Hepatocyte (in vitro differentiated cells): ENCODE measurements at places on chromosomes 1 and 21. TPM values are rescaled to one million over a fixed set of nuclear protein-coding genes. Genes with fewer than 3 reads are reported as not detected.

GRCh38 chr1:6185635-6186382, 5.7 kb upstream of the CHD5 start:
- peak; percentile 60 for DNase-seq

DNA sequence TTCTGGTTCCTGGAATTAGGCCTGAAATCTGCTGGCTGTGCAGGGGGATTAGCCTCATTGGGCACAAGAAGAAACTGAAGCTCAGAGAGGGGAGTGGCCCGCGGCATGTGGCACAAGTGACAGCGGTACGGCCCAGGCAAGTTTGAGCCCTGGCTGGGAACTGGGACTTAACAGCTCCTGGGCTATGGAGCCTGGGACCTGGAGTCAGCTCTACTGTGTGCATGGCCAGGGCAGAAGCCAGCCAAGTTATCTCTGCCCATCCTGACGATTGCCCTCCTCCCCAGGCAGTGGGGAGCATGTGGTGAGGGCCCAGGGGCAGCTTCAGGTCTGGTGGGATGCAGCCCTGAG, 61.3 kb downstream of the ALPL start:
- DNase-seq: no peak

- no peak for DNase-seq
These were observed 192.9 kb upstream of the HP1BP3 start for GRCh38 chr1:20980051-20980450.

DNA sequence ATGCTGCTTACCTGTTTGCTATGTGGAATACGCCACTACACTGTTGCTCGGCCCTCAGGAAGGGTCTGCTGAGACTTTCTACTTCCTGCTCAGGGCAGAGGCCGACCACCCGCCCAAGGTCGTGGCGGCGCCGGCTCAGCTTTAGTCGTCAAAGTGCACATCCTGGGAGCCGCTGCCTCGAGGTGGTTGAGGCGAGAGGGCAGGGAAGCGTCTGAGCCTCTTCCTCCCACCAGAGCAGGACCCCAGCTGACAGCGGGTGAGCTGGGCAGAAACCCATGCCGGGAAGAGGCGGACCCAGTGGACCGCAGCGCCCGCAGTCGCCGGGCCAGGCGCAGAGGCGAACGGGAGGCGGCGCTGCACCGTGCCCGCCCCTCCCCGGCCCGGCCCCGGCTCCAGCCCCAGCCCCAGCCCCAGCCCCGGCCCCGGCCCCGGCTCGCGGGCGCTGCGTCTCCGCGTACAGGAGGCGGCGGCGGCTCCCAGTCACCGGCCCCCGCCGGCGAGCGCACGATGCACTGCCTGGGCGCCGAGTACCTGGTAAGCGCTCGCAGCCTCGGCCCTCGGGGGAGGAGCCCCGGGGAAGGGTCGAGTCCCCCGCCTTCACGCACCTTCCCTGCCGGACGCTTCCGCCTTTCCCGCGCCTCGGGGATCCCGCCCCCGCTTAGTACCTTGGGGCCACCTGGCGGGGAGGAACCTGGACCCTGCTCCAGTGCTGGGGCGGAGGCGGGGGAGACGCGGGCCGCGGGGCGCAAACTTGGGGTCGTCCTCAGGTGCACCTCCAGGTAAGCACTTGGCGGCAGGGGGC, at the start of gene SLC44A3:
Gene SLC44A3, plus strand, starts transcription at position 413 of the 802 bp plus-strand sequence. Its CDS starts 95 bp downstream, at position 508.
- DNase-seq: peak; percentile 85

DNA sequence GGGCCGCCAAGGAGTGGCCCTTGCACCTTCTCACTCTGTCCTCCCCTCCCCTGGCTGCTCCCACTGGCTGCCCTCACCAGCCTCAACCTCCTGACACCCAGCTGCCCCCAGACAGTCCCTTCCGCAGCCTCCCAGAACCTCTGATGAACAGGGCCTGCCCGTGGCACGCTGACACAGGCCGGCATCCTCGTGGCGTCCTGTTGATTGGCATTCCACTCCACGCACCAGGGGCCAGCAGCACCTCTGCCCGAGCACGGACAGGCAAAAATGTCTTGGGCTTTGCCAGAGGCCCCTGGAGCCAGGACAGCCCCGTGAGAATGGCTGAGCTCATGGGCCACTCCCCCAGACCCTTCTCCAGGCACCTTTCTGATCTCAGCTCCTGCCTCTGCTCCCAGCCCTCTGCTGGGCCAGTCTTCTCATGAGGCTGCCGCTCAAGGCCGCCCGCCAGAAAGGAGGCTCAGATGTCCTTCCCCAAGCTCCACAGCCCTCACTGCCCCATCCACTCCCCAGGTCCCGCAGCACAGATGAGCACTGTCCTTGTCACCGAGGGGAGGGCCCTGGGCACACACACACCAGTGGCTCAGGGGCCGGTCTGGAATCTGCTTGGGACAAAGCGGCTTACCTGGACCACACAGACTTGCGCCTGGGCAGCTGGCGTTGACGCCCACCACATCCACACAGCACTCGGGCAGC, 15.8 kb upstream of the RNF223 start:
- no peak for DNase-seq

DNA sequence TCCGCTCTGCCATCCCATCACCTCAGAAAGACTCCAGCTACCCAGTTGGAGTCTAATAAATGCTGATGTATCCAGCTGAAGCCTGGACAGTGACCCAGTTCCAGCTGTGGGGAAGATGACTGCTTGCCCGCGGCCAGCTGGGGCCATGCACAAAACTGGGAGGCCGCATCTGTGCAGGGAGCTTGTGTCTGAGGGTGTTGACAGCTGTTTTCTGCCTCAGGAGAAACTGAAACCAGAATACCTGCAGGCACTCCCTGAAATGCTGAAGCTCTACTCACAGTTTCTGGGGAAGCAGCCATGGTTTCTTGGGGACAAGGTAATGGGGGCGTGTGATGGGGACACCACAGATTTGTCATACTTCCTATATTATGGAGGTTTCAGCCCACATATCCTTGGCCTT, 3.2 kb downstream of the GSTM2 start:
- DNase-seq: no peak

DNA sequence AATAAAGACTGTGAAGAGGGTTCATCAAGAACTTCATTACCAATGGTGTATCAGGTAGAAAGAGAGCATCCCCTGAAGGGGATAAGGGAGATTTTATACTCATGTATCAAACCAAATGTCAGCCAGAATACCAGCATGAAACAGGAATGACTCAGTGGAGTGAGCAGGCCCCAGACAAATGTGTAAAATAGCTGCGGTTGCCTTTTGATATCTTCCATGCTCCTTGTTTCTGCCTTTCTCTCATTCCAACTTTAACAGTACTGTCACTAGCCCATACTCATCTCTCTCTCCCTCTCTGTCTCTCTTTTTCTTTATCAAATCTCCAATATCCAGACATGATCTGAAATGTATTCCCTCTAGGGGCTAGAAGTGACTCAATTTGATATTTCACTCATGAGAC, 47.8 kb downstream of the GPR88 start:
- no peak for DNase-seq

GRCh38 chr1:194512957-194513356, 1326.5 kb upstream of the B3GALT2 start:
- DNase-seq: no peak

DNA sequence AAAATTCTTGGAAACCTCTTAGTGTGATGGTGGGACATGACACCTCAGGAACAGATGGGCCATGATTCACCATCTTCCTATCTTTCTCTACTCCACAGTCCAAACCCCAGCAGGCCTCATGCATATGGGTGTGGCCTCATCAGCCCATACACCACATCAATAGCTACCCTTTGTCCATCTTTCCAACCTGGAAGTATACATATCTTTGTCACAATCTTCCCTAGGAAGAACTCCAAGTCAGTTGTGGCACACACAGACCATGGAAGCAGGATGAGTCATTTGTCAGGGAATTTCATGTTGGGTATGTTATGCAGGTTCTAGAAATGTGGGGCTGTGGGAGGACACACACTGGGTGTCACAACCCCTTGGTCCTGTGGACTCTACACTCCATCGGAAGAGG, 30.5 kb upstream of the CLCA4 start:
- no peak for DNase-seq

DNA sequence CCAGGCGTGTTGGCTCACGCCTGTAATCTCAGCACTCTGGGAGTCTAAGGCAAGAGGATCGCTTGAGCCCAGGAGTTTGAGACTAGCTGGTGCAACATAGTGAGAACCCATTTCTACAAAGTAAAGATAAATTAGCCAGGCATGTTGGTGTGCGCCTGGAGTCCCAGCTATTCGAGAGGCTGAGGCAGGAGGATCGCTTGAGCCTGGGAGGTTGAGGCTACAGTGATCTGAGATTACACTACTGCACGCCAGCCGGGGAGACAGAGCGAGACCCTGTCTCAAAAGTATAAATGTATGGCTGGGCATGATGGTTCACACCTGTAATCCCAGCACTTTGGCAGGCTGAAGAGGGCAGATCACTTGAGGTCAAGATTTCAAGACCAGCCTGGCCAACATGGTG, 51.5 kb upstream of the LBR start:
- DNase-seq: no peak

GRCh38 chr1:43288058-43288784, 2.8 kb upstream of the C1orf210 start:
- no peak for DNase-seq

The PITHD1 gene
- 28.4 and 29.3 TPM in 2 replicates for polyA plus RNA-seq

The NTNG1 gene
- 1.4 and 1.7 TPM in 2 replicates for polyA plus RNA-seq

The ICOSLG gene
- polyA plus RNA-seq: 0.68 and 1.9 TPM in 2 replicates

The LENEP gene
- polyA plus RNA-seq: not detected in 2 replicates

The MROH9 gene
- 0.15 and 0.22 TPM in 2 replicates for polyA plus RNA-seq

The ABCG1 gene
- polyA plus RNA-seq: 8.4 and 14.0 TPM in 2 replicates

The FCGR2B gene
- polyA plus RNA-seq: not detected in 2 replicates
